ENCODE measurements at places on chromosomes 1 and 21.

- no peak for DNase-seq
Measured at GRCh38 chr1:78641558-78641957, 8.1 kb upstream of the IFI44 start.

- no peak for DNase-seq
Measured at GRCh38 chr21:15943009-15943666, 213.4 kb downstream of the USP25 start.

GRCh38 chr1:66353257-66353656, 180.7 kb upstream of the SGIP1 start:
- no peak for DNase-seq

DNA sequence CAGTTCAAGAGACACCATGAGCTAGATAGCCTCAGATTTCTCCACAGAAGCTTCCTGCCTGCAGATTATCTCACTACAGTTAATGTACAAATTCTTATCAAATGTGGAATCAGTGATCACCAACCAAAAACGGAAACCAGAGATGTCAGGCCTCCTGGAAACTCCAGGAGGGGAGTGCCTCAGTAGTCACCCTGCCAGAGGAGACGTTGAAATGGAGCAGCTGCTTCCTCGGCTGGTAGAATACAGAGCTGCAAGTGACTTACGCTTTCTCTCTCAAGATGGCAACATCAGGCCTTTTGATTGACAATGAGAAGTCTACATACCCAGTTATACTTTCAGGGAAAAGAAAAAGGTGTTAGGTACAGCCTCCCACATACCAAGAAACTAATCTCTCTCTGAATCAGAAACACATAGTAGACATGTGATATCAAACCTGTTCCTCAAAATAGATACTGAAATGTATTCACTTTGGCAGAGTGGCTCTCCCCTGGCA, 52.2 kb downstream of the ACP6 start:
- DNase-seq: no peak

GRCh38 chr1:152517237-152517811, 3.0 kb downstream of the CRCT1 start:
- no peak for DNase-seq

Data from stimulated activated CD4-positive, alpha-beta T cell treated with anti-CD3 and anti-CD28 coated beads, Interleukin-15, amount 100 ng/mL, for 1 hour (primary cell).